Endothelial cell (in vitro differentiated cells): ENCODE measurements at places on chromosomes 16 and 17. TPM values are rescaled to one million over a fixed set of nuclear protein-coding genes. Genes with fewer than 3 reads are reported as not detected.

ATP2C2 gene
- 2.7 TPM for total RNA-seq

DNA sequence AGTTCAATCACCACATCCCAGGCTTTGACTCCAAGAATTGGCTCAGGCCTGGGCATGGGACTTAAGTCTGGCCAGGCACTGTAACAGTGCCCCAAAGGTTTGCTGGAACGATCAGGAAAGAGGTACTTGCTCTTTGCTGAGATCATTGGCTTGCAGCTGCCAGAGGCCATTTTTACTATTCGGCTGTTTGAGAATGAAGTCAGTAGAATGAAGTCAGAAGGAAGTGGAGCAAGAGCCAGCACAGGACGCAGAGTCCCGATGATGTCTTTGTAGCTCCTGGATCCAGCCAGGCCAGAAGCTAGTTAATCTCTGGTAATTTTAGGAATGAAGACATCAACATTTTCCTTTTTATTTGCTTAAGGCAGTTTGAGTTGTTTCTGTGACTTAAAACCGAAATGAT, 195.5 kb downstream of the RAB11FIP4 start:
- H3K36me3 ChIP-seq, result no peaks in the 10 kb centered on the region
- no peaks in the 10 kb centered on the region for H3K4me1 ChIP-seq
- H3K4me3 ChIP-seq, result no peak overlapping the region
- H3K27me3 ChIP-seq, result peaks cover 2% of the 10 kb centered on the region
- DNase-seq, result no peak
- no peak overlapping the region for H3K27ac ChIP-seq

PTX4 gene
- total RNA-seq, result 0.21 TPM

- H3K36me3 ChIP-seq, result no peaks in the 10 kb centered on the region
- no peak overlapping the region for H3K27ac ChIP-seq
- no peak overlapping the region for H3K4me3 ChIP-seq
- DNase-seq, result no peak
- H3K27me3 ChIP-seq, result peaks cover 4% of the 10 kb centered on the region
Observed at GRCh38 chr17:80523956-80524712, 20.5 kb upstream of the RPTOR start.

KRTAP3-2 gene
- total RNA-seq, result not detected

- no peaks in the 10 kb centered on the region for H3K36me3 ChIP-seq
- peaks cover 37% of the 10 kb centered on the region for H3K4me1 ChIP-seq
- H3K27ac ChIP-seq, result peak overlapping the region; percentile 79
- H3K4me3 ChIP-seq, result no peak overlapping the region
- peaks cover 1% of the 10 kb centered on the region for H3K27me3 ChIP-seq
Observed at GRCh38 chr17:57916925-57917858, 38.0 kb downstream of the CUEDC1 start.

GRCh38 chr17:48615963-48616716, 1.0 kb upstream of the HOXB8 start:
- peaks cover 29% of the 10 kb centered on the region for H3K27me3 ChIP-seq
- H3K36me3 ChIP-seq, result no peaks in the 10 kb centered on the region
- H3K27ac ChIP-seq, result no peak overlapping the region

DNA sequence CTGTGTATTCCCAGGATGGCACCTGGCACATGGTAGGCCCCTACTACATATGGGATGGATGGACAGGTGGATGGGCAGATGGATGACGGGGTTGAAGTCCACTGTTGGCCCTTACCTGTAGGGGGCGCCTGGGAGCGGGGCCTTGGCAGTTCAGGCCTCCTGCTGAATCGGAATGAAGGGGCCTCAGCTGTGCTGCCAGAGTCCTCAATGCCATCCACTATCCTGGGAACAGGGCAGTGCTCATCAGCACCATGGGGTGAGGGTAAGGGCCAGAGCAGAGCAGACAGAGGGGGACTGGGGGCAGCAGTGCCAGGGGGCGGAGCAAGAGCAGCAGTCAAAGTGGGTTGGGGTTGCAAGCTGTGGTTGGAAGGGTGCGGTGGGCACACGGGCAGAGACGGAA, 8.3 kb upstream of the RAB5C start:
- H3K4me3 ChIP-seq, result no peak overlapping the region
- no peak overlapping the region for H3K27ac ChIP-seq

C1QL1 gene
- total RNA-seq, result not detected

- no peak overlapping the region for H3K27ac ChIP-seq
- no peaks in the 10 kb centered on the region for H3K4me1 ChIP-seq
- H3K4me3 ChIP-seq, result no peak overlapping the region
- no peak for DNase-seq
- H3K27me3 ChIP-seq, result peaks cover 2% of the 10 kb centered on the region
Observed at GRCh38 chr17:70344386-70345060, 175.2 kb downstream of the KCNJ2 start.

DNA sequence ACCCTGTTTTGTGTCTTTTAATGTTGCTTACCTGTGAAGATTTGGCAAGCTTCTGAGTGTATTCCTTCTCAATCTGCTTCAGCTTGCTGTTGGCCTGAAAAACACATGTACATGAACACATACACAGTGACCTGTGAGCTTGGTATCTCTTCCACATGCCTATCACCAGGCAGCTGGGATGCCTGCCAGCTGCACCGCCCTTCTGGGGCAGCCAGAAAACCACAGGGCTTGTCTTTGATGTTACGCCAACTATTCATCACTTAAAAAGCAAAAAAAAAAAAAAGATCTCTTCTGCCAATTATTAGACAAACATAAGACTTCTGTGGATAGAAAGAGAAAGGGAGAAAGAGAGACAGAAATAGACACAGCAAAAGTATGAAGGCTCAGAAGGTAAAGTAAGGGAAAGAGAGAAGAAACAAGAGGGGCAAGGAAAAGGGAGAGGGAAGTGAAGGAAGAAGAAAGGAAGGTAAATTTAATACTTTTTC, 189.2 kb upstream of the AXIN2 start:
- no peaks in the 10 kb centered on the region for H3K4me1 ChIP-seq
- no peak overlapping the region for H3K27ac ChIP-seq
- no peak overlapping the region for H3K4me3 ChIP-seq
- DNase-seq, result no peak
- H3K27me3 ChIP-seq, result peaks cover 2% of the 10 kb centered on the region

DNA sequence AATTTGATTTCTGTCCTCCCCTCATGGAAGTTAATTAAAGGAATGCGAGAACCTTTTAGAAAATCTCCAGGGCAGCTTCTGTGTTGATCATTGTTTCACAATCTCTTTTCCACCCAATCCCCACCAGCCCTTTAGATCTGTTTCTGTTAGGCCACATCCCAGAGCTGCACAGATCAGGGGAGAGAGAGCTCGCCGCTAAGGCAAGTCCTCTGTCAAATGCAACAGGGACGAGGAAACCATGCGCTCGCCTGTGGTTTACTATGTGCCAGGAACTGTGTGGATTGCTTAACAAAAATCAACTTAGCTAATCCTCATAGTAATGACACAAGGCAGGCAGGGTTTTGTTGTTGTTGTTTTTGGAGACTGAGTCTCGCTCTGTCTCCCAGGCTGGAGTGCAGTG, 115.4 kb downstream of the SALL1 start:
- no peaks in the 10 kb centered on the region for H3K27me3 ChIP-seq
- H3K4me1 ChIP-seq, result no peaks in the 10 kb centered on the region
- DNase-seq, result no peak
- no peak overlapping the region for H3K27ac ChIP-seq

KRT27 gene
- total RNA-seq, result not detected

DNA sequence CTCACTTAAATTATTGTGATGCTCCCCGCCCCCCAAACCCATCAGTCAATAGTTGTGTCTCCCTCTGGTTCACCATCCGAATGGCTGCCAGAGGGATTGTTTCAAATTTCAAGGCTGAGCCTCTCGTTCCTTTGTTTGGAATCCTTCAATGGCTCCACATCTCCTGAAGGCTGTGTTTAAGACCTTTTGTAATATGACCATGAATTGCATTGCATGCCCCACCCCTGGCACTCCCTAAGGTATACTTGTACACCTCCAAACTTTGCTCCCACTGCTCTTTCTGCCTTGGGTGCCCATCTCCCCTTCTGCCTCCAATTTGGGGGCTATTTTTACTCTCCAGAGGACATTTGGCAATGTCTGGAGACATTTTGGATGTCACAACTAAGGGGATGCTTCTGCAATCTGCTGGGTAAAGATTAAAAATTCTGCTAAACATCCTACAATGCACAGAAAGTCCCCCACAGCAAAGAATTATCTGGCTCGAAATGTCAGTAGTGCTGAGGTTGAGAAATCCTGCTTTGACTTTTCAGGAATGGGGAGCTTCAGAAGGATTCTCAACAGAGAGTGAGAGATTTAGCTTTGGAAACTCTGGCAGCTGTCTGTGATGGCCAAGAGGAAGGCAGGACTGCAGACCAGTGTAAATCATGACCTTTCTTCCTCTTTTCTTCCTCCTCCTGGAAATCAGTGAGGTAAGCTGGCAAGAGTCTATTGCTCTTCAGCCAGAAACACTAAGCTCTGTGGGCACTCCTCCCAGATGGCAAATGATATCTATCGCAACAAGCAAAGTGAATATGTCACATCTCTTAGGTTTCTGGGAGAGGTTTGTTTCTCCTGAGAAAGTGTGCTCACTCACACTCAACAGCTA, 8.7 kb upstream of the IL4R start:
- H3K36me3 ChIP-seq, result no peaks in the 10 kb centered on the region
- H3K27me3 ChIP-seq, result peaks cover 2% of the 10 kb centered on the region
- H3K4me3 ChIP-seq, result no peak overlapping the region
- H3K4me1 ChIP-seq, result peaks cover 16% of the 10 kb centered on the region
- no peak for DNase-seq

- no peaks in the 10 kb centered on the region for H3K36me3 ChIP-seq
- H3K27ac ChIP-seq, result no peak overlapping the region
- H3K27me3 ChIP-seq, result peaks cover 6% of the 10 kb centered on the region
- no peak for DNase-seq
- no peak overlapping the region for H3K4me3 ChIP-seq
Observed at GRCh38 chr17:6160232-6160555, 90.0 kb downstream of the WSCD1 start.

DNA sequence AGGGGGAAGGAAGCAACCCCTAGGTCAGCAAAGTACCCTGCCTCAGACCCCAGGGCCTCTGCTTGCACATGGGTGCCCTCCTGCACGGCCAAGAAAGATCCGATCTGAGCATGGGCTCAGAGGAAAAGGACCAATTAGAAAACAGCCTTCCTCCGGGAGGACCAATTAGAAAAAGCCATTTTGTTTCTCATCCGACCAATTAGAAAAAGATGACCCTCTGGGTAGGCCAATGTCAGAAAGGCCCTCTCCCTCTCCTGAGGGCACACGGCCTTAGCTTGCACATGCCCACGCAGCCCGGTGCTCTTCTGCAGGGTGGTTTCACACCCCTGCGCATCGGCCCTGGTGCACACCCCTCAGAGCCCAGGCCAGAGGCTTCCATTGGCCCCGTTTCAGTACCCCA, 5.1 kb upstream of the CISD3 start:
- peaks cover 11% of the 10 kb centered on the region for H3K4me1 ChIP-seq
- DNase-seq, result no peak
- peaks cover 14% of the 10 kb centered on the region for H3K36me3 ChIP-seq
- no peak overlapping the region for H3K27ac ChIP-seq

- H3K36me3 ChIP-seq, result no peaks in the 10 kb centered on the region
- no peaks in the 10 kb centered on the region for H3K4me1 ChIP-seq
- no peak for DNase-seq
- no peaks in the 10 kb centered on the region for H3K27me3 ChIP-seq
- no peak overlapping the region for H3K27ac ChIP-seq
- H3K4me3 ChIP-seq, result no peak overlapping the region
Observed at GRCh38 chr16:12120217-12120981, 143.9 kb downstream of the SNX29 start.

- H3K4me3 ChIP-seq, result peak overlapping the region; percentile 24
- no peak overlapping the region for H3K27ac ChIP-seq
- H3K27me3 ChIP-seq, result no peaks in the 10 kb centered on the region
- H3K36me3 ChIP-seq, result peaks cover 33% of the 10 kb centered on the region
- no peaks in the 10 kb centered on the region for H3K4me1 ChIP-seq
Observed at GRCh38 chr16:23584186-23585076, 11.7 kb downstream of the NDUFAB1 start.
